Memory B cell (primary cell): ENCODE measurements at places on chromosomes 3 and 15.

DNA sequence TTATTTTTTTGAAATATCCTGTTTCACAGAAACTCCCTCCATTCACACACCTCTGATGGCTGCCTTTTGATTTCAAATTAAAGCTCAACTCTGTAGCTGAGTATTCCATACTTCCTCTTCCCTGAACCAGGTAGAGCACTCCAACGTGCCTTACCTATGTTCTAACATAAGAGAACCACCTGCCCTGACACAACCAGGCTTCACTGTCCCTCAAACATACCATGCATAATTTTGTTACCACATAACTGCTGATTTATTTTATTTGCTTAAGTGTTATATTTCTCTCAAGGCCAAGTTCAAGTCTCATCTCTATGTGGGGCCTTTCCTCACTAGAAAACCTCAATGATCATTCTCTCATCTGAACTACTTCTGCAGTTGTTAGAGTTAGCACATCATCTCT lies 209.7 kb downstream of the P3H2 start:
- DNase-seq = no peak

GRCh38 chr3:99634881-99635280 lies 3.5 kb upstream of the COL8A1 start:
- DNase-seq = no peak

DNA sequence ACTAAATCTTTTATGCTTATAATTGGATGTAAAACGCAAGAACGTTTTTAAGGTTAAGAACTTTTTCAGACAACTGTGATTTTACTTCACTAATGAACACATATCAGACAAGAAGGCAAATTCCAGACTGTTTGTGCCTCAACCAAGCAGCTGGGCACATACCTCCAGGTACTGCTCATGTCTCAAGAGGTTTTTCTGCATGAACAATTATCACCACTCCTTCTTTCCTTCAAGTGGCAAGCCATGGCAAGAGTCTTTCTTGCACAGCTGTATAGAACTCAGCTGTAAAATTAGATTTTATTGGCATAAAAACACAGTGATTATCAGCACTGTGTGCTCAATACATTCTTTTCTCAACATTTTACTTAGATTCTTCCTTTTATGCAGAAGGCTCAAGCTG lies 64.3 kb downstream of the FNDC3B start:
- DNase-seq = no peak

GRCh38 chr3:157590273-157590672 lies 87.1 kb upstream of the VEPH1 start:
- DNase-seq = no peak

GRCh38 chr3:100912976-100913545 lies 80.2 kb downstream of the ABI3BP start:
- DNase-seq = no peak

GRCh38 chr15:86550075-86550474 lies 470.4 kb downstream of the AGBL1 start:
- DNase-seq = no peak

DNA sequence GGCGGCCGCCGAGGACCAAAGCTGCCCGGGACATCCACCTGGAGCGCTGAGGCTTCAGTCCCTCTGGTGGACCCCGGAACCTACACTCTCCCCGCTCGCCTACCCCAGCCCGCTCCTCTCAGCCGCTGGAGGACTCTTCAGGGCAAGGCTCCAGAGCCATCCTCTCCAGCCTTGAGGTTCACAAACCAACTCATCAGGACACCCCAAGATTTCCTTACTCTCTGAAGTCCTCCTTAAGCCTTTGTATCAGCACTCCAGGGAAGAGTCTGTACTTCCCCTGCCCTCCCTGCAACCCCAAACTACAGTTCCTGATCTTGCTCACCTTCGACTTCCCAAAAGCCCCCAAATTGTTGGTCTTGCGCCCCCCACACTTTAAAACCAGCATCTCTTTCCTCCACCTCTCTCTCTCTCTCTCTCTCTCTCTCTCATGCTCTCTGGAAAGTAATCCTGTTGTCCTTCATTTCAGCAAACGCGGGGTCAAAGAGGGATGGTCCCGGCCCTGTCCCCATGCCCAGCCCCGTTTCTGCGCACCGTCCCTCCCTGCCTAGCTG lies 438 bp downstream of the THBS1 start:
- no peak for DNase-seq

- no peak for DNase-seq
Measured at GRCh38 chr3:72054976-72055375, 270.0 kb upstream of the PROK2 start.

DNA sequence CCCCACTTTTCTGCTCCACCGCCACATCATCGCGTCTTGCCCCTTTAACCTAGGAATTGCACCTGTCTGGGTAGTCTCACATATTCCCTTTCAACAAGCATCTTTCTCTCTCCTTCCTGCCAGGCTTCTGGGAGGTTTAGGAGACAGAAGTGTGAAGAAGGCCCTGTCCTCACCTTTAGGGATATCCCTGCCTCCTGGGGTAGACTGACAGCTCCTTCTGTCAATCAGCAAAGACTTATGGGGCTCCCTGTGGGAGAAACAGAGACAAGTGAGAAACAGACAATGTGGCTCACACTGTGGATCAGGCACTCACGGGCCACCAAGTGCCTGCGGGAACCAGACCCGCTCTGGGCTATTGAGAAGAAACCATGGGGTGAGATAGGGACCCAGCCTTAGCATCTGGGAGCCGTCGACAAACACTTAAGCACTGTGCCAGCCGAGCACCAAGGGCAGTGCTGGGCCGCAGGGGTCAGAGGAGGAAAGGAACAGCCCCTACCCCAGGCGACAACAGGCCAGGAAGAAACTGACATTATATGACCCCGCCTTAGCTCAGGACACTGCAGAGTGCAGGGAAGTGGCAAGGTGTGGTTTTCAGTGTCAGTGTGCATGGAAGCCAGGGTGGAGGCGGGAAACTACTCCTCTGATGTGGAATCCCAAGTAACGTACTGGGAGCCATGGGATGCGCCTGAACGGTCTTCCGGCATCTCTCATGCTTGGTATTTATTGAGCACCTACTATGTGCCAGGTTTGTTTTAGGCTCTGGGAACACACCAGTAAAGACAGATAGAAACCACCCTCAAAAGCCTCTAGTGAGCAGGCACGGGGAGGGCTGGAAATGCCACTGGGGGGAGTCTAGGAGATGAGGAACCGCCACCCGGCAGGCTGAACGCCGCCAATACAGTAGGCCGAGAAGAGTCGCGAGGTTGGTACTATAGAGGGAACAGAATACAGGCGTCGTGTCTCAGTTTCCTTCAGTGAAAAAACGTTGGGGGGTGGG lies 1.8 kb downstream of the EFCC1 start:
- no peak for DNase-seq

- no peak for DNase-seq
Measured at GRCh38 chr15:55915876-55916567, 77.4 kb downstream of the NEDD4 start.

GRCh38 chr3:144839991-144840390 lies 868.4 kb downstream of the DIPK2A start:
- no peak for DNase-seq

DNA sequence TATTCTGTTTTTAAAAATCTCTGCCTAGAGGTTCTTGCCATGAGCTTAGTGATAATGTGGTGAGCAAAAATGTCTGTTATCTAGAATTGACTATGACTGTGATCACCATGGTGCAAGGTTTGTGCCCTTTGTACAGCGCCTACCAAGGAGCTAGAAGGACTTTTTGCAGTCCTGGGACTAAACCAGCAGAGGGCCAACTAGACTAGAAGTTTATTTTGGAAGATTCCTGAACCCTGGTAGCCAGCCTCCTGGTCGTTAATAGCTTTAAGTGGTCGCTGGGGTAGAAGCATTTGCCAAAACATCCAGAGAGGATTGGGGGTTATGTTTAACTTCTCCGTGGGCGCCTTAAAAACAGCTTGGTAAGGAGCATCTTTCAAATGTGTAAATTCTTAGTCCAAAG lies 7.8 kb downstream of the SCG5 start:
- DNase-seq = no peak

- DNase-seq = no peak
Measured at GRCh38 chr15:100093211-100094126, 248.3 kb downstream of the ADAMTS17 start.

- no peak for DNase-seq
Measured at GRCh38 chr15:59268168-59268851, 61.7 kb downstream of the LDHAL6B start.

DNA sequence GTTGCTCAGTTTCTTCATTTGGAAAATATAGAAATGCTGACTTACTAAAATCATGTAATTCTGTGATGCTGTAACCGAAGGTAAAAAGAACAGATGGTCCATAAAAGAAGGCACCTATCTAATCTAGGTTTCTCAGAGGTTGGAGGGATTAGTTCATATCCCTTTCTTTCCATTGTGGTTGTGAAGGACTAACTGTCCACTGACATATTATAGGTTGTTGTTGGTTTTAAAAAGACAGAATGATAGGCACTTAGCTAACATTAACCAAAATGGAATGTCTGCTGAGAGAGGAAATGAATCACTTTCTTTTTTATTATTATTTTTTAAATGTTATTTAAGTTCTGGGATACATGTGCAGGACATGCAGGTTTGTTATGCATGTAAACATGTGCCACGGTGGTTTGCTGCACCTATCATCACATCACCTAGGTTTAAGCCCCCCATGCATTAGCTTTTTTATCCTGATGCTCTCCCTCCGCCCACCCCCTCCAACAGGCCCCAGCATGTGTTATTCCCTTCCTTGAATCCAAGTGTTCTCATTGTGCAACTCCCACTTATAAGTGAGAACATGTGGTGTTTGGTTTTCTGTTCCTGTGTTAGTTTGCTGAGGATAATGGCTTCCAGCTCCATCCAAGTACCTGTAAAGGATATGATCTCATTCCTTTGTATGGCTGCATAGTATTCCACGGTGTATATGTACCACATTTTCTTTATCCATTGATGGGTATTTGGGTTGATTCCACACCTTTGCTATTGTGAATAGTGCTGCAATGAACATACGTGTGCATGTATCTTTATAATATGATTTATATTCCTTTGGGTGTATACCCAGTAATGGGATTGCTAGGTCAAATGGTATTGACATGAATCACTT lies 45.8 kb downstream of the ALDH1A2 start:
- DNase-seq = no peak

DNA sequence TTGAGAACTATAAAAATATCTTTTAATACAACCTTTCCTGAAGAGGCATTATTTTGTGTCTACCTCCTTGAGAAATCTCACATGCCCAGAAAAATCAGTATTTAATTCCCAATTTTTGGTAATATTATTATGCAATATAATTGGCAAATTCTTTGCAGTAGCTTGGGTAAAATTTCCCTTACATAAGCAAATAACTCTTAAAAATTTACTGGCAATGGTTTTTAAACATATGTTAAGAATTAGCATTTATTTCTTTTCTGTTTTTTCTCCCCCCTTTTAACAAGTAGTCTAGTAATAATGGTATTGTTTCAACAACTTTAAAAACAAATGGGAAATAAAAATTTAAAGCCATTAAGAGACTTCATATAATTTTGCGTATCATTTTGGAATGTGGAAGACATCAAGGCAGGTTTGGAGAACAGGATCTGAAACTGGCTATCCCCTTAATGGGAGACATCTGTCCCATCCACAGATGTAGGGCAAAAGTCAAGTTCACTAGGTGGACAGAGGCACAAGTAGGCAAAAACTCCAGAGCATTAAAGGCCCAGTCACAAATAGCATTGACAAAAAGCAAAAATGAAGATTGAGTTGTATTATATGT lies 89.6 kb upstream of the AADACL2 start:
- DNase-seq = no peak

DNA sequence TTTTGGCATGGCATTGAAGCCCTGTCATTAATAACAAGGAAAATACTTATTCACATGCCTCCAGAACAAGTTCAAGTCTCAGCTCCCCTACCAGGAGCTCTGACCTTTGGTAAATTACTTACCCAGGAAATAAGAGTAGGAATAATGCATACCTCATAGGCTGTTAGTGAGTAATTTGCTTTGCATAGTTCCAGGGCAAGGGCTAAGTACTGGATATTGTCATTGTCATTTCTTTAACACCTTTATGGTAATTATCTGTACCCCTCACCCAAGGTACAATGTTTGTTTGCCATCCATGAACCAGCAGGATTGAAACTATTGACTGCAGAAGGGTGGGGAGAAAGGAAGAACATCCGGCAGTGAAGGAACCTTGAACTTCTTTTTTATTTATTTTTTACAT lies 148.5 kb downstream of the SOX2 start:
- DNase-seq = no peak

DNA sequence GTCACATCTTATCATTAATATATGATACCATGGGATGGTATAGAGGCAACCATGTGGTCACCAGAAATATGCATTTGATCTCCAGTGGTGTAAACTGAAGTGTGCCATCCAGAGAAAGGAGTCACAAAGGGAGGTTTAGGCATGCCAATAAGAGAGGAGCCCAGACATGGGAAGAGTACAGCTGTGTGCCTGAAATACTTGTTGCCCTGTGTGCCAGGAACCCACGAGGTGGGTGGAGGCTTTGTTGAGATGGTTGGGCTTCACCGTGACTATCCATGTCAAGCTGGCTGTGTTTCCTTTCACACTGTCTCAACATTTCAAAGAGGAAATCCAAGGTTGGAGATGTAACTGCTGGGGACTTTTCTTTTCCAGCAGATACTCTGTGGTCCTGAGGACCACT lies 43.5 kb downstream of the CACNA2D3 start:
- no peak for DNase-seq

DNA sequence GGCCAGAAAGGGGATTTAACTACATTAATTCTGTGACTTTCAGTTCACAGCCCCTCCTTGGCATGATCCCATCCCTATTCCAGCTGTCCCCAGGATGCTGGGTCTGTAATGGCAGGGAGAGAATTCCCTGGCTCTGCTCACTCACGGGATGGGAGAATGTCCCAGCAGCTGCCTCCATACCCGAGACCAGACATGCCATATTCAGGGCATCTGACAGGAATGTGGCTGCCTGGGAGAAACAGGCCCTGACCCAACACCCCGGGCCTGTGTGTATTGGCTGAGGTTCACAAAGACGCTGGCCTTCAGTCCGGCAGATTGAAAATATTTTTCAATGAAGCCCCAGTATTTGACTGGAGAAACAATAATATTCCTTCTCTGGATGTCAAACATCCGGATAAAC lies 83.6 kb upstream of the SMAD3 start:
- DNase-seq = no peak

GRCh38 chr15:100002787-100003536 lies 269.7 kb upstream of the LYSMD4 start:
- DNase-seq = no peak

DNA sequence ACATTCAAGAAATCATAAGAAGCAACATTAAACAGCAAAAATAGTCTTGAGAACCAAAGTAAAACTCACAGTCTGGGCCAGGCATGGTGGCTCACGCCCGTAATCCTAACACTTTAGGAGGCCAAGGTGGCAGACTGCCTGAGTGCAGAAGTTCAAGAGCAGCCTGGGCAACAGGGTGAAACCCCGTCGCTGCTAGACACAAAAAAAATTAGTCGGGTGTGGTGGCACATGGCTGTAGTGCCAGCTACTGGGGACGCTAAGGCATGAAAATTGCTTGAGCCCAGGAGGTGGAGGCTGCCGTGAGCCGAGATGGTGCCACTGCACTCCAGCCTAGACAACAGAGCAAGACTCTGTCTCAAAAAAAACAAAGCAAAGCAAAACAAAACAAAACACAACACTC lies 117.7 kb upstream of the GOLGA6L6 start:
- DNase-seq = no peak

- DNase-seq = no peak
Measured at GRCh38 chr3:36713904-36714303, 50.4 kb downstream of the DCLK3 start.
